Pons (tissue), 1 donor: ENCODE measurements at places on chromosomes 2 and 18.

DNA sequence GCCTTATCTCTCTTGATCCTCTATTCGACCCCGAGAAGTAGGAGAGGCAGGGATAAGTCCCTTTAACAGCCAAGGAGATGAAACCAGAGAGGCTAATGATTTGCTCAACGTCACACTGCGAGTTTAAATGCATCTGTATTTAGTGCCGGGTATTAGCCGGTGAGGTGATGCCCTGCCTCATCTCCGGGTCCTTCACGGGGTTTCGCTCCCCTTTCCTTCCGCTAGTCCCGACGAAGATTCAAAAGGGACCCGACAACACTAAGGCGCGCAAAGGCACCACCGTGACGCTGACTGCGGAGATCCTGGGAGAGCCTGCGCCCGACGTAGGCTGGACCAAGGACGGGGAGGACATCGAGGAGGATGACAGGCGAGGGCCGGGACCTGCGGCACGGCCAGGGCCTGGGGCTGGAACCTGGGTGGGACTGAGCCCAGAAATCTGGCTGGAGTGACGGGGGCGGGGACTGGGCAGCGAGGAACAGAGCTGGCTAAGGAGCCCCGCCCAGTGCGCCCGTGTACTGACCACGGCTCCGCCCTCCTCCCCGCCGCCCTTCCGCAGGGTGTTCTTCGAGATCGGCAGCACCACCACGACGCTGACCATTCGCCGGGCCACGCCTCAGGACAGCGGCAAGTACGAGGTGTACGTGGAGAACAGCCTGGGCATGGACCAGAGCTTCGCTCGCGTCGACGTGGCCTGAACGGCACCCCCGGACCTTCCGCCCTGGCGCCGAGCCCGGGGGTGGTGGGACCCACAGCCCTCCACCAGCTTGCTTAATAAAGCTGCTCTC lies 1.0 kb upstream of the GMPPA start:
- peak; percentile 31 for DNase-seq

- no peak for DNase-seq
These were observed 91.9 kb downstream of the EPHA4 start for GRCh38 chr2:221480163-221480562.

DNA sequence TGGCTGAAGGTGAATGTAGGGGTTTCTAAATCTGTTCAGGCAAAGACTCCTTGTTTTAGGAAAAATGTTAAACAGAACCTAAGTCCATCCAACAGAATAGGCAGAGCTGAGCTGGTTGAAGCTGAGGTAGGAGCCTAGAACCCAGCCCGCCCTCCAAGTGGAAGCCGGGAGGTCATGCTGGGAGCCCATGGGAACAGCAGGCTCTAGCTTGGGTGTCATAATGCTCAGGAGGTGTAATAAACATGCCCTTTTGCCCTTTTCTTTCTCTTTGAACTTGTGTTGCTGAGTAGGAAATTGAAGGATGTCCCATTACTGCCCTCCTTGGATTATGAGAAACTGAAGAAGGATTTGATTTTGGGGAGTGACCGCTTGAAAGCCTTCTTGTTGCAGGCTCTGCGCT lies 60.3 kb downstream of the ARMC9 start:
- DNase-seq, result no peak

- DNase-seq, result no peak
These were observed 56.4 kb downstream of the NRXN1 start for GRCh38 chr2:50975546-50975945.

DNA sequence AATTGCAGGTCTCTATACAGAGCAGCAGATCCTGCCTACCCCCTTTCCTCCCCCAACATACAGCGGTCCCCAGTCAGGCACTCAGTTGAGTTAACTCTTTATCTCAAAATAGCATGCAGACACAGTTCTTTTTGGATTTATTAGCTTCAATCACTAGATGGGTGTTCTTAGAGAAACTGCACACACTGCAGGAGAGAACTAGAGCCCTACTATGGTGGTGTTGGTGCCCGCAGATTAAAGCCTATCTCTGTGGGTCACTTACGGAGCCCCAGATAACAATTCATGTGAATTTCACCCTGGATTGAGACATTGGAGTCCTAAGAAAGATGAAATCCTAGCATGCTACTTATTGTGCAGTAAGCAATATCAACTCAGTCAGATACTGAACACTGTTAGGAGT lies 11.9 kb downstream of the ADD2 start:
- DNase-seq, result no peak

- no peak for DNase-seq
These were observed 2.9 kb downstream of the GPR45 start for GRCh38 chr2:105244451-105244850.

GRCh38 chr2:164692114-164692513 lies 70.8 kb upstream of the GRB14 start:
- no peak for DNase-seq

- DNase-seq, result no peak
These were observed 75.0 kb downstream of the EMILIN2 start for GRCh38 chr18:2921778-2922177.

- no peak for DNase-seq
These were observed 109.1 kb downstream of the PID1 start for GRCh38 chr2:229162015-229162414.

GRCh38 chr2:109032229-109032820 lies 43.3 kb upstream of the EDAR start:
- no peak for DNase-seq

DNA sequence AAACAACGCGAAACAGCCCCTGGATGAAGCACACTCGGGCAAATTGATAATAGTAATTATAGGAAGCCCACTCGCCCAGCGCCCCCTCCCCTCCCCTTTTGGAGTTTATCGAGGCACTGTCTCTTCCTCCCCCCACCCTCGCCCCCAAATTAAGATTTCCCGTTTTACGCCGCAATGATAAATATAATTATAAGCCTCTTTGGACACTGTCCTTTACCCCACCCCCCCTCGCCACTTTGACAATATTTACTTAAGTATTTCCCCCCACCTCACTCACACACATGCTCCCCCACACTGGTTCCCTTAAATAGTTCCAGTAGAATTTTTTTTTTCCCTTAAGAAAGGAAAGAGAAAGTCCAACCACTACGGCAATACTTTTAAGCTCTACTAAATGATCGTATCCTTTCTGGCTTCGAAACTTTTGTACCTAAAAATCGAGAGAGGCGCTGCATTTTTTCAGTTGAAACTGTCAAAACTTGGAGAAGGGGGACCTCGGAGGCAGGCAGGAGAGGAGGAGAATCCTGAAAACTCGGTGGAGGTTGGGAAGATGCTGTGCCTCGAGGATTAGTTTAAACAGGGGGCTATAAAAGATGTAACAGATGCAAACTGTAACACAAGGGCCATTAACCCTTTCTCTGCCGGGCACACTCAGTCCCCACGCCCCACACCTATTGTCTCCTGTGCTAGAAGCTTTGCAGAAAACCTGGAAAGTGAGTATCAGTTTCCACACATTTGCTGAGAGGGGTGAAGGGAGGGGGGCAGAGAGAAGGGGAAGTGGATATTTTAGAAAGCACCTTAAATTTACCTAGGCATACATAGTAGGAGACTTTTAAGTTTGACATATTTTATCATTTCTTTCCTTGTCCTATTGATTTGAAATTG lies 1.8 kb downstream of the ZEB2 start:
- peak; percentile 51 for DNase-seq

DNA sequence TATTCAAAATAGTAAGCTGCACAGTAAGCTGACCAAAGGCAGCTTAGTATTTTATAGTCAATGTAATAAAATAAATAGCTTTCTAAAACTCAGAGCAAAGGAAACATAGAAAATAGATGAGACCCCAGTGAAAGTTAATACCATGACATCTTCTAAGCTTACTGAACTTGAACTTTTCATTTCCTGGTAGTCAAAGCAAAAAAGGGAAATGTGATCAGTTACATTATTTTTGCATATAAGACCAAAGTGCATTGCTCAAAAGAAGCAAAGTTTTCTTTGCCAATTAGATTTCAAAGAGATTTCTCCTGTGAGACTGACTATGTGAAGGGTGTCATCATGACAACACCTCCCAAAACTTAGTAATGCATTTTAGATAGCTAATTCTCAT lies 70.2 kb downstream of the MYO1B start:
- DNase-seq, result no peak

DNA sequence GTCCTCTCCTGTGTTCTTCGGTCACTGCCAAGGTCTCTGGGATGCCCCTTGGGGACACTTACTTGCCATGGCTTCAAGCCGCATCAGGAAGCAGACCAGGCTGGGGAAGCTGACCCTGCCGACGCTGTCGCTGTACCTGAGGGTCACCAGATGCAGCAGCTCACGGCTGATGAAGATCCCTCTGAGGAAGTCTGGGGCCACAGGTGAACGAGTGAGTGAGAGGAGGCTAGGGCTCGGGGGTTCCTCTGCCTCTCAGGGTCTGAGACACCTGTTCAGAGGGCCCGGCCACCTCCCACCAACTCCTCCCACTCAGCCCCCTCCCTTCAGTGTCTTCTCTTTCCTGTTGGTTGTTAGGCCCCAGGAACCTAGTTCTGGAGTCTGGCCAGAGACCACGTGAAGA lies 74.9 kb downstream of the CAPN13 start:
- DNase-seq, result no peak

DNA sequence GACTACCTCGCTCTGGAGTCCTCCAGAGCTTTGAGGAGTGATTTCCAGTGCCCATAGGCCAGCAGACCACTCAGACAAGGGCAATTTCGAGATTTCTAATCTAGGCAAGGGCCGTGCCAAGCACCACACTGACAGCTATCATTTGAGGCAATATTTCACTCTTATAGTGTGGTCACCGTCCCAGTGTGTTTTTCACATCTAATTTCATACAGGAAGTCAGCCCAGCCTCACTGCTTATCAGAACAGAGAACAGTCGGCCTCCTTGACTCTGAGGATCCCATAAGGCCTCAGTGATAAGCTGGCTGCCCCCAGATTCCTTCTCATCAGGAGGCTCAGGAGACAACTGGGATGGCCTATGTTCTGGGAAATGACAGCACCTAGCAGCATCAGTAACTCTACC lies 581 bp downstream of the CAPN14 start:
- no peak for DNase-seq

DNA sequence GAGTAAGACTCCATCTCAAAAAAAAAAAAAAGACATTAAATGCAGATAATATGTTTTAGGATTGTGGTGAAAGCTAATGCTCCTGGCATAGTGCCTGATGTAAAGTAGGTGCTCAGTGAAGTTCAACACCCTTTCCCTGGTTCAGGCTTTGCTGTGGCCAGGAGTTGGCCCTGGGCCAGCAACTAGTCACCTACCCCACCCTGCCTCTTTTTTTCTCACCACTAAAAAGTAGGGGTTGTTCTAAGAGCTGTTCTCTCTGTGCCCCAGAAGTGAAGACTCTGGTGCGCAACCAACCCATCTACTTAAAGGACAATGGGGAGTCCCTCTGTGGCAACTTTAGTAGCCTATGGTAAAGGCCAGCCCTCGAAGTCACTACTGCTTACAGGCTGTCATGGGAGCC lies 75.9 kb downstream of the DNMT3A start:
- DNase-seq, result no peak

DNA sequence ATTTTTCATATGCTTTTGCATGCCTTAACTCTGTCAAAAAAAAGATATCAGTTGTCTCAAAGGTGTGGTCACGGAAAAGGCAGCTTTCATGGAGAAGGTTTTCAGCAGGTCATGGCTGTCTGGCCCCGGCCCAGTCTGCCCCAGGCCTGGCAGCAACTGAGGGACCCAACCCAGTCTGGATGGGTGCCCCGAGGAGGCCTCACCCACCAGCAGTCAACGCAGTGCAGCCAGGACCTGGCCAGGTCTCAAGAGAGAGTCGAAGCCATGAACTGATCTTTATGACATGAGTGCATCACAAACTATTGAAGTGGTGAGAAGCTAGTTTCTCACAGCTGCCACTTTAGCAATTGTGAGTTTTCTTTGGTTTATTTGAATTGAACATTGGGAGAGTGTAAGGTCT lies 7.9 kb downstream of the TUBB6 start:
- no peak for DNase-seq

DNA sequence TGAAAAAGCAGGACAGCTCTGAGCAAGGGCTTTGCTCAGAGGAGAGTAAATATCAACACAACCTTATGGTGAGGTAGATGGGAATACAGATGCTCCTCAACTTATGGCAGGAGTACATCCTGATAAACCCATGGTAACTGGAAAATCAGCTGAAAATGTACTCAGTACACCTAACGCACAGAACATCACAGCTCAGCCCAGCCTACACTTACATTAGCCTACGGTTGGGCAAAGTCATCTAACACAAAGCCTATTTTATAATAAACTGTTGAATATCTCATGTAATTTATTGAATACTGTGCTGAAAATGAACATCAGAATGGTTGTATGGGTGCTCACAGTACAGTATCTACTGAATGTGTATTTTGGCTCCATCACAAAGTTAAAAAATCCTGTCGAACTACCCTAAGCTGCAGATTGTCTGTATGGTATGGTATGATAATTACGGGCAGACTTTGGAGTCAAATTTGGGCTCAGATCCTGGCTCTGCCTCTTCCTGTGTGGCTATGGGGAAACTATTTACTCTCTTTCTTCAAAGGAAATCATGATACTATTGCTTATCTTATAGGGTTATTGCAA lies 120.3 kb upstream of the LYPD1 start:
- no peak for DNase-seq

- DNase-seq, result no peak
These were observed 273.6 kb downstream of the ASXL3 start for GRCh38 chr18:33851546-33852078.

- DNase-seq, result no peak
These were observed 131.4 kb downstream of the CDH20 start for GRCh38 chr18:61464551-61465142.

DNA sequence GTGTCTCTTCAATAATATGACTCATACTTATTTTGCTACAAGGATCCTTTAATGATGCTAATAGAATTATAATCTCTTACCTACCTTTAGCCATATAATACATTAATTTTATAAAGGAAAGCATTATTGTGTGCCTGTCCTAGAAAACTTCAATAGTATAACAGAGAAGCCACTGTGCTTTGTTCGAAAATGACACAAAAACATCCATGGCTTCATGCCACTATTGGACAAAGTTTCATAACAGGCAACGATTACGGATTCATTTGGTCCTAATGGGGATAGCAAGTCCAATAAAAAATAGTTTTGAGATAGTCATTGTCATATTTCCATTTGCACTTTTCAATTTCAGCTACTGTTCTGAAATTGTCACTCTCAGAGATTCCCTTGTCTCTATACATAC lies 52.5 kb upstream of the CCDC150 start:
- DNase-seq, result peak; percentile 91

- no peak for DNase-seq
These were observed 12.0 kb downstream of the NDUFAF7 start for GRCh38 chr2:37243435-37243834.

DNA sequence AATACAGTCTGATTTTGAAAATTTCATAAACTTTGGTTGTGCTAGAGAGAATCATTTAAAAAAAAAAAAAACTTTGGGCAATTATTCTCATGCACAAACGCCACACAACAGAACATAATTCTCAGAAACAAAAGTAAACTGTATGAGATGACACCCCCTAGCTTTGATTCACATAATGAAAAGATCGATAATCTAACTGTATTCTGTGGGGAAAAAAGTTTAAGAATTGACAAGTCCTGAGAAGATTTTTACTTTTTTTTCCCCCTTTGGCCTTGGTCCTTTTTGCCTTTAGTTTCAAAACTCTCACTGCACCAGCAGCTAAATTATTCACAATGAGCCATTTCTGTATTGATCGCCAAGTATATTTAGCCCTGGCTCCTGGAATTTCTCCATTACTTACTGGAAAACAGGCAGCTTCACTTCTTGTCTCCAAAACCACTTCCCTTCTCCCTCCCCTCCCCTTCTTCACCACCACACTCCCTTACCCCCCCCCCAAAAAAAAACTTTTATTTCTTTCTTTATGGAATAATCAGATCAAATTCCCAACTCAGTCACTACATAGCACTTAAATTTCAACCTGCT lies 2.0 kb downstream of the IKZF2 start:
- DNase-seq, result peak; percentile 52
